NCI-H460 (cell line): ENCODE measurements at places on chromosomes 3 and 15. TPM values are rescaled to one million over a fixed set of nuclear protein-coding genes. Genes with fewer than 3 reads are reported as not detected.

DNA sequence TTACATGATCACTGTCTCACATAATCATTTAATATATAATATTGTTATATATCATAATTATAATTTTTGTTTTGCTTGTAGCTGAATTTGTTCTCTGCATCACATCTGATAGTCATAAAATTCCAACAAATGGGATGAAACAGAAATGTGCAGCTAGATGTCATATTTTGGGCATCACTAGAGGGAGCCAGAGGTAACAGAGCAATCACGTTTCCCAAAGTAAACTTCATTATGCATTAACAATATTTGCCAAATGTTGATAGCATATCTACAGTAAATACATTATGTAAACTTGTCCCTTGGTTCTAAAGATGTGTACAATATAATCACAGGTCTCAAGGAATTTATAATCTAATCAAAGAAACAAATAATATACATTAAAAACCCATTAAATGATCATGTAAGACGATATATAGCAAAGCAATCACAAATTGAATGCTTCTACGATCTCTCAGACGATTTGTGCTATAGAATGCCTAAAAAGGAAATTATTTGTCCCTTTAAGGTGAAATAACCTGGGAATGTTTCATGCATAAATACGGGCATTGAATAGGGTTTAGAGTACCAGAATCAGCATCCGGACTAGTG lies 234.2 kb upstream of the MCTP2 start:
- DNase-seq, result peak; percentile 1

- no peak for DNase-seq
Observed at GRCh38 chr3:186566772-186567071, 417 bp downstream of the TBCCD1 start.

Gene CCDC13
- 0.87 and 2.8 TPM in 2 replicates for total RNA-seq

Gene CPNE9
- total RNA-seq, result not detected in 2 replicates

Gene BTD
- total RNA-seq, result 18.1 and 23.6 TPM in 2 replicates

DNA sequence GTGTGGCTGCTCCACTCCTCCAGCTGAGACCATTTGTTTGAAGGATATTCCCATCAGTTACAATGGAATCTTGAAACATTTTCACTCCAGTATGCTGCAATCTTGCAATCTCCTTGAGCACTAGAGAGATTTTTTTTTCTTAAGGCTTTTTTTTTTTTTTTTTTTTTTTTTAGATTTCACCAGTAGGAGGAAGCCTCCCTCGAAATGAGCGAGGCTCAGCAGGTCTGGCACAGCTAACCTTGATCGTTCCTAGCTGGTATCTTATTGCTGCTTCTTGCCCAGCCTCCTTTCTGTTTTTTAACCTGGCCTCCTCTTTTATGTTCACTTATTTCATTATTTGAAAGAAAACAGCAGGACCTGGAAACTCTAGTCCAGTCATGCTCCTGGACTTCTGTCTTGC lies 48.1 kb downstream of the RAP2B start:
- no peak for DNase-seq

Gene LHFPL4
- not detected in 2 replicates for total RNA-seq

- no peak for DNase-seq
Observed at GRCh38 chr15:96345560-96346399, 15.3 kb downstream of the NR2F2 start.

GRCh38 chr3:122014741-122015140 lies 7.3 kb downstream of the ILDR1 start:
- no peak for DNase-seq

Gene FETUB
- total RNA-seq, result not detected in 2 replicates

Gene MORC1
- not detected in 2 replicates for total RNA-seq

Gene LIPH
- total RNA-seq, result 6.0 and 8.0 TPM in 2 replicates

Gene TRIM42
- total RNA-seq, result not detected in 2 replicates

Gene DRD3
- total RNA-seq, result not detected in 2 replicates

DNA sequence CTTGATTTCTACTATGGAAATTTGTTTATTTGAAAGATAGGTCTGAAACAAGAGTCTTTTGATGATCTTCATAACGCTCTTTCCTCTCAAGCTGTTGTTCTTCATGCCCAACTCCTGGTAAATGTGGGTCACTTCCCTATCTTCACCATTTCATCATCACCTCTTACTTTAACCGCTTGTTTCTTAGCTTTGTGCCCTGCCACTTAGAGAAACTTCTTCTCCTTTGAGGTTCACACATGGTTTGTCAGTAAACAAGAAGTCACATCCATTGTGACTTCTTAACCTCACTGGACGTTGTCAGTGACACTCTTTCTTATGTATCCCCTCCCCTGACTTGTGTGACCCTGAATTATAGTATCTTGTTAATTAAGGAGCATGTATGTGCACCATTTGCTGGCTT lies 16.9 kb upstream of the P2RY13 start:
- DNase-seq, result no peak

DNA sequence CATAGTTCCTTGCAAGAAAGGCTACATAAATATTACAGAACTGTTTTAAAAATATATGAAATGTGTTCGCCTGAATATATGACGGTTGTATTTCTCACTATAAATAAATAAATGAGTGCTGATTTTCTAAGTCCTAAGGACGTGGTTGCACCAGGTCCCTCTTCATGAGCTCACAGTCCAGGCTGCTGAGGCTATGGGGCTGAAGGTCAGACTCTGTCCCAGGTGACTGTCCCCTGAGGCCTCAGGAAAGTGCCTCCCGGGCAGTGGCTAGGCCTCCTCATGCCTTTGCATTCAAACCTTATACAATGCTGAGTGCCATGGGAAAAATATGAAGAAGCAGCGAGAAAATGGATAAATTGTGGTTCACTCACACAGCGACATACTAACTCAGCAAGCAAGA lies 43.5 kb upstream of the SSR3 start:
- no peak for DNase-seq

DNA sequence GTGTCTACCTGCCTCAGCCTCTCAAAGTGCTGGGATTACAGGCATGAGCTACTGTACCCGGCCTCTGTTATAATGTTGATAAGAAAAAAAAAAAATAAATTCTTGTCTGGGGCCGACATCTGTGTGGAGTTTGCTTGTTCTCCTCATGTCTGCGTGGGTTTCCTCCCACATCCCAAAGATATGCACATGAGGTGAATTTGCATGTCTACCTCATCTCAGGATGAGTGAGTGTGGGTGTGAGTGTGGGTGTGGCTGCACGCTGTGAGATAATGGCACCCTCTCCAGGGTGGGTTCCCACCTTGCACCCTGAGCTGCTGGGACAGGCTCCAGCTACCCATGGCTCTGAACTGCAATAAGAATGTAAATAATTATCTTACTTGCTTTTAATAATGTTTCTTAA lies 25.9 kb upstream of the UACA start:
- no peak for DNase-seq

Gene CFAP92
- 0.42 TPM in 1 of 2 replicates, not detected in the other for total RNA-seq

- DNase-seq, result no peak
Observed at GRCh38 chr15:98667521-98668179, 19.3 kb downstream of the IGF1R start.

DNA sequence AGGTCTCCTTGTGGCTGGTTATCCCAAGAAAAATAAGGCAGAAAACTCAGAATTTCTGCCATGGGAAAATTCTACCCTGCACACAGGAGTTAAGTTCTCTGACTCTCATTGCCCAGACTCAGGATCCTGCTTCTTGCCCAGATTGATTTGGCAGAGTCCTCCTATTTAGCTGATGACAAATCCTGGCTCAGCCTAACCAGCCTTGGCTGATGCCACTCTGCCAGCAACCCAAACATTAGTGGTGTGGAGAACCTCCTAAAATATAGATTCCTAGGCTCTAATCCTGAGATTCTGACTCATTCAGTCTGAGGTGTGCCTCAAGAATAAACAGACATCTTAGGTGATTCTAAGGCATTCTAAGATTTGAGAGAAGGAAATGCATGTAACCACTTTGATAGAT lies 60.5 kb upstream of the ACTC1 start:
- no peak for DNase-seq

Gene C2CD4A
- 0.63 and 0.72 TPM in 2 replicates for total RNA-seq

DNA sequence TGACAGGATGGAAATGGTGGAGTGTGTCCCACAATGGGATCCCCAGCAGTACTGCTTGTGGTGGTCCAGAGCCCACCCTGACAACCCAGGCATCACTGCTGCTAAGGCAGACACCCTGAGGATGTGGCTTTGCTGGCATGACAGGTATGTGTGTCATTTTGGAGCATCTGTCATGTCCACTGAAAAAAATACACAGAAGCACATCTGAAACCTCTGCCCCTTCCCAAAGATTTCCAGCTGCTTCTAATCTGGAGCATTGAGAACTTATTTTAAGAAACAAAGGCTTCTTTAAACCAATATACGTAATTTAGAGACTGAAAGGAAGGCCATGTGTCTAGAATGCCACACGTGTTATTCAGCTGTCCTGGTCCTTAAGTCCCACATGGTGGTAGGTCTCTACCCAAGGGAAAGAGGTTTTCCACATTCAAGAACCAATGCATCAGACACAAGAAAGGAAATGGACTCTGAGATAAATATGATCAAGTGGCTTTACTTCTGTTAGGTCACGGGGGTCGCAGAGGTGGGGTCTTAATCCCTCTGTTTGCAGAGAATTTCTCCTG lies 88.3 kb downstream of the PDZRN3 start:
- DNase-seq, result no peak

GRCh38 chr15:58934114-58934447 lies 602 bp upstream of the SLTM start:
- no peak for DNase-seq

DNA sequence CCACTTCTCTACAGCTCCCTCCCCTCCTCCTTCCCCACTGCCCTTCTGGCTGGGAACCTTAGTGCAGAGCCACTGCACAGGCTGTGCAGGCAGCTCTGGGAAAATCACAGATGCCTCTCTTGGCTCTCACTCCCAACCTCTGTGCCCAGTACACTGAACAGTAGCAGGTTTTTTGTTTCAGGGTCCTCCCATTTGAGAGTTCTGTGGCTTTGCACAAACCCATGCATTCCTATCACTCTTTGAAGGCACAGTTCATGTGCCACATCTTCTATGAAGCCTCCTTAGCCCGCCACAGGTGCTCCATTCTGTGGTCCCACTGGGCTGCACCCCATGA lies 103.9 kb downstream of the SNRK start:
- DNase-seq, result no peak

GRCh38 chr15:86163816-86164215 lies 84.1 kb downstream of the AGBL1 start:
- no peak for DNase-seq

DNA sequence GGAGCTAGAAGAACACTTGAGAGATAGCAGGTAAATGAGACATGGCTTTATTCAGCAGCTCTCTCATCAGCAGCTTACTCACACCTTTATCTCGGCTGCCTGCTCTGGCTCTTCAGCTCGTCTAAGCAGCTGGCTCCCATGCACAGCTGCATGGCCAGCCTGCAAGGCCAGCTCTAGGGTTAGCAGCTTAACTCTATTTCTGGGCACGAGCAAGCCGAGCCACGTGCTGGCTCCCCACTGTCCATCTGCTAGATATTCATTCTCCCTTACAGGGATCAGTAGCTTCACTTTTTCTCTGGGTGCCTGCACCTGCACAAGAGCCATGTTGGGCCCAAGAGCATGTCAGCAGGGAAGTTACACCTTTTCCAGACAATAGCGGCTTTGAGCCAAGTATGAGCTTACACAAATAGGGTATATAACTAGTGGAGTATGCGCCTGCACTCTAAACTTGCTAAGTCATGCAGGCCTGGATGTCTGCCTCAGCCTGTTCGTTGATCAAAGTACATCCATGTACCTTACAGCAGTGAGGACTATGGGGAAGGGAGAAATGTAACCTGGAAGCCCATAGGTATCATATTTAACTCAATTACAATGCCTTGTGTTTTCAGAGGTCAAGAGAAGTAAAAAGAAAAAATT lies 174.9 kb upstream of the SNTN start:
- no peak for DNase-seq

DNA sequence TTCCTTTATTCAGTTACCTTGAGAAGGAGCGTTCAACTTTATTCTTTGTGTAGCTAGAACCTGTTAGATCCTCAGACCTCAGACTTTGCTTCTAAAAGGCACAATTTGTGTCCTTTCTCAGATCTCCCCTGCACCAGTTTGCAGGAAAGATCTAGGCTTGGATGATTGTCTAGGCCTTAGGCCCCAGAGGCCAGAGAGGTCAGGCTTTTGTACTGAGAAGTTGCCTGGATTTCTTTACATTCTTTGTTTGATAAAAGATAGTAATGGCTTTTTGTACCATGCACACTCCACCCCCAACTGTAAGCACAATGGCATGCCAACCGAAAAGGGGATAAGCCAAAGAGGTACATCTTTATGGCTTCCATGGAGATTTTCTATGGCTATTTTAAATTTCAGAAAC lies 719.6 kb upstream of the NR2F2 start:
- DNase-seq, result no peak

- no peak for DNase-seq
Observed at GRCh38 chr3:55551644-55552043, 64.5 kb upstream of the WNT5A start.

DNA sequence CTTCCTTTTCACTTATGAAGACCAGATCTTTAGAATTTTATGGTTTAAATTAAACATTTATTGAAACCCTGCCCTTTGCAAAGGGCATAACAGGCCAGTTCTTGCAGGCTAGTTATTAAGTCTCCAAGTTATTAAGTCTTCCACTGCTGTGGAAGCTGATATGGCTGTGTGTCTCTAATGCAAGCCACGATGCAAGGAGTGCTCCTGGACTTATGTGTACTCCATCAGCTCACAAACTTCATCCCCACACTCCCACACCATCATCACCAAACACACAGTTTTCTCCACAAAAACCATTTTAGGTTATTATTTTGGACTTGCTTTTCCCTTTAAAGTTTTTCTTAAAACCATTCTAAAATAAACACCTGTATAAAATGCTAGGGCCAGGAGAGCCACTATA lies 62.4 kb downstream of the ZIC4 start:
- no peak for DNase-seq

Gene PIGX
- total RNA-seq, result 25.6 and 32.0 TPM in 2 replicates

DNA sequence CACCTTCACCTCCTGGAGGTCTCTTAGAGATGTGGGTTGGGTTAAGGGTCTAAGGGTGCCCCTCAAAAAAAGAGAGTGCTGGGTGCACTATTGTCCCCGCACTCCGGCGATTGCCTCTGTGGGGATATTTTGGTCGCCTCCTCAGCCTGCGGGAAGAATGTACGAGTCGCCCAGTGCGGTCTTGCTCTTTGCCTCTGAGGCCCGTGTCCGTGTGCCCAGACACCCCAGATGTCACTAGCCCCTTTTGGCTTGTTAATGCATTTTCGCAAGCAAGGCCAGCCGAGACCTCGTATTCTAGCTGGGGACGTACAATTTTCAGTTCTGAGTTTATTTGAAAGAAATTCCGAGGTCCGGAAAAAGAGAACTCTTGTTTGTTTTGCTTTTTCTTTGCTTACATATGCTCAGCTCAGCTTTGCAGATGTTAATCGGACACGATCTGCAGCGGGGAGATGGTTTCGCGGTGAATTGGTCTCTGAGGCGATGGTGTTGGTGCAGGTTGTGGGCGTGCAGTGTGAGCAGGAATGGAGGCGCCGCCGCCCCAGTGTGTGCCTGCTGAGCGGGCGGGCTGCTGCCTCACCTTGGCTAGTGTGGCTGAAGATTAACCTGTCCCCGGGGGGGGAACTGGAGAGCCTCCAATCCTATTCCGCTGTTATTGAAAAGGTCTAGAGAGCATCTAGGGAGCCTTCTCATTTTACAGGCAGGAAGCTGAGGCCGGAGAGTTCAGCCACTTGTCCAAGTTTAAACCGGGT lies 1.4 kb downstream of the ST6GAL1 start:
- DNase-seq, result no peak

Gene DCBLD2
- total RNA-seq, result 54.0 and 54.1 TPM in 2 replicates

Gene PEX5L
- total RNA-seq, result 0.02 TPM in 1 of 2 replicates, not detected in the other
